ENCODE measurements at places on chromosomes 7 and 10.
A peak's percentile ranks its signal among the peaks of the same experiment; 100 is the strongest.

- no peak for DNase-seq
Observed at GRCh38 chr10:123451618-123452245, 214.4 kb upstream of the GPR26 start.

GRCh38 chr7:33471636-33472242 lies 342.4 kb downstream of the BBS9 start:
- DNase-seq = no peak

DNA sequence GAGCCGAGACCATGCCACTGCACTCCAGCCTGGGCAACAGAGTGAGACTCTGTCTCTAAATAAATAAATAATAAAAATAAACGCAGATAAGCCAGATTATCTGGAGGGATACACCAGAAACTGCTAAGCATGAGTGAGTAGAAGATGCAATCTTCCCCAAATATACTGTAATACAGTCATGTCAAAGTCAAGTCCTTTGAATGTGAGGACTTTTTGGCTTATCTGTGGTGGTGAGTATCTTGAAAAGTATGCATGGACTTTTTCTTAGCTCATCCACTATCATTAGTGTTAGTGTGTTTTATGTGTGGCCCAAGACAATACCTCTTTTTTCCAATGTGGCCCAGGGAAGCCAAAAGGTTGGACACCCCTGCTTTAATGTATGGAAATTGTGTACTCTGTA lies 44.7 kb upstream of the PITRM1 start:
- no peak for DNase-seq

DNA sequence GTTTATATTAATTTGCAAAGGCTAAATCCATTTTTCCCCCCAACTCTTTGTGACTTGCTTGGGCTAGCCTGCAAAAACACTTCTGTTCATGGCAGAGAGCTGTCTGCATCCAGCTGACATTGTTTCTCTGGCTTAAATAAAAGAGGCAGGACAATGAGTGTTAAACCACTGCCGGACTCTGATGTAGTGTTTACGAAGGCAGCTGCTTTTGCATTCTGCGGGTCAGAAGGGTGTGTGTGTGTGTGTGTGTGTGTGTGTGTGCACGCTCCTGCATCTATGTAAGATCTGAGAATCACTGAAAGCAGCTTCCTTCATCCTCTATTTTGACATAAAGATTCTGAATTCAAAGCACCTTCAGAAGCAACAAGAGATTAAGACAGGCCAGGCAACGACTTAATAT lies 28.3 kb downstream of the NRP1 start:
- DNase-seq = no peak

DNA sequence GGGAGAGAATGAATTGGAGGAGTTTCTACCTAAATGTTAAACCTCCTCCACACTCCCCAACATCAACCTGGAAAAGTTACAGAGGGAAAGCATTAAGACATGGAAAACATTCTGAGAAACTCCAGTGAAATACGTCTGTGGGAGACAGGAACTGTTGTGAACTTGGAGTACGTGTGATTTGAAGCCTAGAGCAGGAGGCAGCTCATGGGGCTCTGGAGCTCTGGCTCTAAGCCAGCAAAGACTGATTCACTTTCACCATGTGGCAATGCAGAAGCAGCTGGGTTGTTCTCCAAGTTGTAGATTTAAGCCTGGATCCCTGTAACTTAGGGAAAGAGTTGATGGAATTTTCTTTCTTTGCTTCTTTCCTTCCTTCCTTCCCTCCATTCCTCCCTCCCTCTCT lies 503.2 kb downstream of the NRG3 start:
- no peak for DNase-seq

GRCh38 chr10:66252986-66253385 lies 672.9 kb upstream of the LRRTM3 start:
- no peak for DNase-seq

GRCh38 chr7:44963364-44964290 lies 15.2 kb downstream of the MYO1G start:
- peak; percentile 64 for DNase-seq
